ENCODE measurements at places on chromosomes 16 and 17. TPM values are rescaled to one million over a fixed set of nuclear protein-coding genes. Genes with fewer than 3 reads are reported as not detected.

The GP1BA gene
- 1.6 TPM for total RNA-seq

The HOXB6 gene
- total RNA-seq = not detected

The OR3A3 gene
- not detected for total RNA-seq

The CRHR1 gene
- total RNA-seq = not detected

The SOX15 gene
- total RNA-seq = not detected

The PSKH1 gene
- total RNA-seq = 15.5 TPM

- DNase-seq = no peak
Measured at GRCh38 chr17:63185420-63185819, 219.4 kb downstream of the TANC2 start.

DNA sequence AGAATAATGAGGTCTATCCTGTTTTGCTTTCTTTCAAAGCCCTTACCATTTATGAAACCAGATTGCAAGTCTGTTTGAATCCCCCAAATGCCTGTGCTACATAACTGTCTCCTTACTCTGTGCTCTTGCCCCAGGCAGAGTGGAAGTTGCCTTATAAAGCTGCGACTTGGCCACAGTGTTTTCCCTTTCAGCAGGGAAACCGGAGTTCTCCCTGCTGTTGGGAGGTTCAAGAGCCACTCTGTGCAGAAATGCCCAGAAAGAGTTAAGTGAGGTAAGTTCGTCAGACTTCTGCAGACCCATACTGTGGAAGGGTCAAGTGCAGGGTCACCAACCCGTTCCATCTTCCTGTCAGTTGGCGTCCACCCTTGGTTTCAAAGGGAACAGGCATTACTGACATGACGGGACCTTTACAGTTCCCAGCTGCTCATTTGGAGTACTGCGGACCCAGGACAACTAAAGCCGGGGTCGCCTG, 508.9 kb downstream of the WWOX start:
- no peak for DNase-seq

- no peak for DNase-seq
Measured at GRCh38 chr17:45953561-45953960, 45.5 kb upstream of the STH start.

- DNase-seq = no peak
Measured at GRCh38 chr16:14525596-14525995, 104.5 kb downstream of the PARN start.

DNA sequence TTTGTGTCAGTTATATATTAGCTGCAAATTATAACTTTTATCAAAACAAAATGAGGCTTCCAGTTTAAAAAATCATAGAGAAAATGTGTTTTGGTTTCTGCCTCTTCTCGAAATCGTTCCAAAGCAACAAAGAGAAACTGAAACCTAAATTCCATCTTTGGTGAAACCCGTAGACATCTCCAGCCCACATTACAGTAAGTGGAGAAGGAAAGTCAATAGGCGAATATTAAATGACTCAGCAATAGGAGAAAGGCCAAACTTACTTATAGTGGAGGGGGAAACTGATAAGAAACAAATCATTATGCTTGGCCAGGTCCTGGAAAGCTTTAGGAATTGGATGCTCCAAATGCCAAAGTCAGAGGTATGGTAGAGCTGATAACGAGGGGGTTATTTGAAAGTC, 103.0 kb upstream of the SHISA6 start:
- DNase-seq = no peak

DNA sequence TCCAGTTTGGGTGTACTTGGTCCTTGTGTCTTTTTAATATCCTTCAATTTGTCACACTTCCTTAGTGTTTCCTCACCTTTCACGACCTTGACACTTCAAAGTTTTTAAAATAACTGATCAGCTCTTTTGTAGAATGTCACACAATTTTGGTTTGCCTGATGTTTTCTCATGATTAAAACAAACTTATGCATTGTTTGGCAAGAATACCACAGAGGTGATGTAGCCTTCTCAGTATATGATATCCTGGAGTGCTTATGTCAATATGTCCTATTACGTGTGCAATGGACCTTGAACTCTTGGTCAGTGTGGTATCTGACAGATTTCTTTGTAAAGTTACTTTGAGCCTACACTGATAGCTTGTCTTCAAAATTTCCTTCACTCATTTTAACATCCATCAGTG, 297.4 kb downstream of the CNTNAP4 start:
- no peak for DNase-seq

DNA sequence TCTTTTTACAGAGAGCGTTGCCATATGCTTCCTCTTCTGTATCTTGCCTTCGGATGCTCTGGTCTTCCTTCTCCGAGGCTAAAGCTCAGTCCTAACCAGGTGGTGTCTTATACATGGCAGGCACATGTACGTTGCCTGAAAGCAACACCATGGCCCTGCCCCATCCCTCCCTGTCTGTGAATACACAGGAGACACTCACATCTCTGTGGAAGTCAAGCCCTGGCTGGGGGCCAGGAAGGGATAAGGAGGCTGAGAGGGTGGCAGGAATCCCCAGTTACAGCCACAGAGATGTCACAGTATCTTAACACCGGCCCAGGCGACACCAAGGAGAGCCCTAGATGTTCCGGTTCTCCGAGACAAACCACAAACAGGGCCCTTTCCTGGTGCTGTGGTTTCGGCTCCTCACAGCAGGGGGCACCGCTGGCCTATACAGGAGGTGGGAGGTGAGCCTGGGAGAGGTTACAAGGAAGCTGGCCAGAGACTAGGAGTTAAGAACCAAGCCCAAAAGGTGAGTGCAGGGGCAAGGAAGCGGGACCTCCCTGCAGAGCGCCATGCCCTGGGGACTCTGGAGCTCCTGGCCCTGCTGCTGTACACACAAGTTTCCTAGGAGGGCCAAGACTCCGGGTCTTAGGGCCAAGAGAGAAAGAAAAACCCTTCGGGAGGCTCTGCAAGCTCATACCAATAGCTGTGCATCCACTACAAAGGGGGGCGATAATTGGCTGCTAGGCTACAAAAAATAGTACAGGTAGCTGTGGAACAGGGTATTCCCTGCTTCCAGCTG, 41.7 kb downstream of the SRL start:
- DNase-seq = no peak

- no peak for DNase-seq
Measured at GRCh38 chr17:50649042-50649908, 14.6 kb downstream of the ABCC3 start.

GRCh38 chr17:8797621-8798175, 1.5 kb downstream of the MFSD6L start:
- DNase-seq = no peak

GRCh38 chr16:88382491-88383400, at the start of gene ZNF469:
Gene ZNF469, plus strand, starts transcription at chr16:88382959. Its CDS starts 44,512 bp downstream, at chr16:88427471.
- no peak for DNase-seq

DNA sequence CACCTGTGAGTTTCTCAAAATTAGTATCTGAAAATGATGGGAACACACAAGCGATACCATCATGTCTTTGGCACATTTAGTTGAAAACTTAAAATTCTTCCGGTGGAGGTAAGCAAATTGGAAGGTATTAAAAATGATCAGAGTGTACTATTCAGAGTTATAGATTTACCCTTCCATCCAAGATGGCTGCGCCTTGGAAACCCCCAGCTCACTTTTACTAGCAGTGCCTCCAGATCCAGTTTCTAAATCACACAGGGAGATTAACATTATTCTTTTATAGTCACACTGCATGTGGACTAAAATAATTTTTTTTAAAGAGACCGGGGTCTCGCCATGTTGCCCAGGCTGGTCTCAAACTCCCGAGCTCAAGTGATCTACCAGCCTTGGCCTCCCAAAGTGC, 15.0 kb downstream of the PITPNC1 start:
- DNase-seq = no peak

DNA sequence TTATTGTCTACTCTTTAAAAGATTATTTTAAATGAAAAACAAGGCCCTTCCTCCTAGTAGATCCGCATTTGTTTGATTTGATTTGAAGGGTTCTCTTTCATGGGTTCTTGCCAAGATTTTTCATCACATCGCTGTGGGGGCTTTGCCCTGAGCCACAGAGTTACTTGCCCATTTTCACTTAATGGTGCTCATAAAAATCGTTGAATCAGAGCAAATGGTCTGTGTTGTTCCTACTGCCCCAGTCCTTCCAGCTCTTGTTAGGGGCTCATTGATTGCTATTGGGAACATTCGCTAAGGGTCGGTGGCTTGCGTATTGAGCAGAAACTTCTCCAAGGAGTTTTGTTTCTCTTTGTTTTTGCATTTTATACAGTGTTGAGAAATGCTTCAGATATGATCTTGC, 1023.4 kb upstream of the CDH8 start:
- DNase-seq = no peak

GRCh38 chr17:208429-208828, 27.0 kb upstream of the DOC2B start:
- no peak for DNase-seq

- DNase-seq = no peak
Measured at GRCh38 chr16:4293181-4293716, 20.4 kb upstream of the TFAP4 start.

DNA sequence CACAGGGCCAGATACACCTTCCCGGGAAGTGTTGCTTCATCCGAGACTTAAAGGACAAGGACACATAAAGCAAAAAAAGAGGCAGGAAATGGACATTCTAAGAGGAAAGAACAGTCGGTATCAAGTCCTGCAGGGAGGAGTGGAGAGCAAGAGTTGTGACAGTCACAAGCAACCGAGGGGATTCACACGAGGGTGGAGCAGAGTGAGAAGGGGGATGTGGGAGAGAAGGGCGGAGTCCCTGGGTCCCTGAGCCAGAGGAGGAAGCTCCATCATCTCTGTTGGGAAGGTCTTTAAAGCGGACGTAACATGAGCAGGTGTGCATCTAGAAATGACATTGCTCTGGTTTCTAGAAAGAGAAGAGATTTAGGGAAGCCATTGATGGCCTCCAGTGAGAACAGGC, 47.1 kb downstream of the AIPL1 start:
- DNase-seq = no peak

All from T-helper 17 cell (primary cell).